T-cell (primary cell): ENCODE measurements at places on chromosomes 12 and 14. TPM values are rescaled to one million over a fixed set of nuclear protein-coding genes. Genes with fewer than 3 reads are reported as not detected.

The KRT73 gene
- total RNA-seq, result 37.9 TPM

The TAS2R10 gene
- total RNA-seq, result not detected

The CHGA gene
- total RNA-seq, result not detected

The COX14 gene
- 49.9 TPM for total RNA-seq

The RND1 gene
- total RNA-seq, result 7.1 TPM

The C1R gene
- total RNA-seq, result 2.5 TPM

The GMPR2 gene
- 81.2 TPM for total RNA-seq

The CHST11 gene
- total RNA-seq, result 63.1 TPM

DNA sequence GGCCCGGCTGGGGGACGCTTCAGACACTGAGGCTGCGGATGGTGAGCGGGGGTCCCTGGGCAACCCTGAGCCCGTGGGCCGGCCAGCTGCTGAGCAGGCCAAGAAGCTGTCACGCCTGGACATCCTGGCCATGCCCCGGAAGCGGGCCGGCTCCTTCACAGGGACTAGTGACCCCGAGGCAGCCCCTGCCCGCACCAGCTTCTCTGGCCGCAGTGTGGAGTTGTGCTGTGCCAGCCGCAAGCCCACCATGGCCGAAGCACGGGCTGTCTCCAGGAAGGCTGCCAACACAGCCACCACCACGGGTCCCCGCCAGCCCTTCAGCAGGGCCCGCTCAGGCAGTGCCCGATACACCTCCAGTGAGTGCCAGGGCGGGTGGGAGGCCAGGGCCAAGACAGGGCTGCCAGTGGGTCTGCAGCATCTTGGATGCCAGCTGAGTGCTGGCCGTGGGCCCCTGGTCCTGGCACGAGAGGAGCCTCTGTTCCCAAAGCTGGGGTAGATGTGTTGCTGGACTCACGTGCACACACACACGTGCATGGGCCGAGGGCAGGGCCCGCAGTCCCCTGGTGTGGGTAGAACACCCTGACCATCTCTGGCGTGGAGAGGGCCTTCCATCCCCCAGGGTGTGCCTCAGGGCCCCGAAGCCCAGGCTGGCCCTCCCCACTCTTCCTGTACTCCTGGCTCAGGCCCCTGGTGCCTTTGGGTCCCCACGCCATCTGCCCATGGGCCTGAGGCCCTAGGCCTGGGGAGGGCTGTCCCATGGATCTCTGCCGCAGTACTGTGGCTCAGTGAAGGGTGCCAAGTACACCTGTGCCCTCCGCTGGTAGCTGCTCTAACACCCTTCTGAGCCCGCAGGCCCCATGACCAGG, 22.8 kb downstream of the CEP170B start:
- no peaks in the 10 kb centered on the region for H3K27me3 ChIP-seq
- no peak overlapping the region for H3K27ac ChIP-seq
- H3K36me3 ChIP-seq, result no peaks in the 10 kb centered on the region

DNA sequence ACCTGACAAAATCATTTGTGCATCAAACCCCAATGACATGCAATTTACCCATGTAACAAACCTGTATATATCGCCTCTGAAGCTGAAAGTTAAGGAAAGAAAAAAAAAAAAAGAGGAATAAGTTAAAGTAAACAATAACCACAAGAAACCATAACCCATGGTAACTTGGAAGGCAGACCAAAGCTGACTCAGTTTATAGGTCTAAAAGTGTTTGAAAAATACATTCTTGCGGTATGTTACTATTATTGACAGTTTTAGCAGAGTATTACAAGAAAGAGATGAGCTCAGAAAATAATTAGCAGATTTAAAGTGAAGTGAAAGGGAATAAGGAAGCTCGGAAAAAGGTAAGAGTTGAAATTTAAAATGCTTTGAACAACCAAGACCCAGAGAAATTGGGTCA, 34.4 kb upstream of the MGAT4C start:
- H3K4me3 ChIP-seq, result no peak overlapping the region
- H3K27ac ChIP-seq, result no peak overlapping the region
- no peaks in the 10 kb centered on the region for H3K36me3 ChIP-seq
- DNase-seq, result no peak
- no peaks in the 10 kb centered on the region for H3K4me1 ChIP-seq

GRCh38 chr12:16901946-16902345, 296.0 kb upstream of the LMO3 start:
- H3K27me3 ChIP-seq, result no peaks in the 10 kb centered on the region
- no peak overlapping the region for H3K27ac ChIP-seq
- no peak overlapping the region for H3K4me3 ChIP-seq
- H3K36me3 ChIP-seq, result no peaks in the 10 kb centered on the region
- no peaks in the 10 kb centered on the region for H3K4me1 ChIP-seq

DNA sequence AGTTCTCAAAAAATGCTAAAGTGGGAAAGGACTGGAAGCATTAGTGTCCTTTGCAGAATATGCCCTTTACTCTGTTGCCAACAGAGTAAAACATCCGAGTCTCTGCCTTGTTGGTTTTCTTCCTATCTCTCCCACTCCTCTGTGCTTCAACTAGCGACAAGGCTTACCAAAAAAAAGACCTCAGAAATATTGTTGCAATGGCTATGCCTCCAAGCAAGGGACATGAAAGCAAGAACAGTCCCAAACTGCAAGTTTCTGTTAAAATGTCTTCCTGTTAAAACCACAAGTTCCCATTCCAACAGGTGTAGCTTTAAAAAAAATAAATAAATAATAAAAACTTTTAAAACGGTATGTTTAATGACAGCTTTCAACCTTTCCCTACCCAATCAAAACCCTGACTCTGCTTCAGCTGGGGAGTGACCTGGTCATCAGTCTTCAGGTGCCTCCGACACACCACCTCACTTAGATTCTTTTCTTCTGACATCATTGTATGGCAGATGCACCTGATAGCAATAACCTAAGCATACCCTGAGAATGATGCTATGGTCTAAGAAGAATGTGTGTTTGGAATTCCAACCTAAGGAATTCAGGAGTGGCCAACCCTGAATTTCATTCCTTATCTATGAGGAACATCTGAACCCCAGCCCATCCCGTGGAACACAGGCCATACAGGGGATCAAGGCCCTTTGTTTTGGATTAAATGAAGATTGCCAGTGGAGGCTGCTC, 81.0 kb downstream of the RPS29 start:
- H3K27me3 ChIP-seq, result no peaks in the 10 kb centered on the region
- H3K4me3 ChIP-seq, result no peak overlapping the region
- no peak for DNase-seq

DNA sequence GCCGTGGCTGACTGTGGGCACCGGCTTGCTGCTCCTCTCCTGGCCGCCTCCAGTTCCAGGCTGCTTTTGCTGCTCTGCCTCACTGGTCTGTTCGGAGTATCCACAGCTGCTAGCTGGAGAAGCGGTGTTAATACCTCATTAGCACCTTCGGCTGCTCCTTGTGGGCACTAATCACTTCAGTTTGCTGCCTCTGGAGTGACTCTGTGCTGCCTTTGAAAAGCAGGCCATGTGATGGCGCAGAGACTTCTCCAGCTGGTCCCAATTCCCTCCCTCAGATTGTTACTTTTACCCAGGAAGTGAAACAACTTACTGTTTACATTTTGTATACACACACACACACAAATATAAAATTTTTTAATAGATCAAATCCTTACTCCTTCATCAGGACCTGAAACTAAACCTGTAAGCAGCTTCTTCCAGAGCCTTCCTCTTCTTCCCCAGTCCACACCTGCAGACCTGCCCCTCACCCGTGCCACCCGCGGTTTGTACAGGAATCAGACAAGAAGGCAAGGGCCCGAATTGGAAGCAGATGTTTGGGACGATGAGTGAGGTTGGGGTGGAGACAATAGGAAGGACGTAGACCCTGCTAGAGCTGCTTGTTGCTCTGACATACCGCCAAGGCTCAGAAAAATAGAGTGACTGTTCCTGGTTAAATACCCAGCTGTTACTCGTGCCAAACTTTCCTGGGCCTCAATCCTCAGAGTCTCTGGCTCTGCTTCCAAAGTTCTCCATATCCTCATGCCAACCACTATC, 41.5 kb upstream of the LTBP2 start:
- H3K36me3 ChIP-seq, result no peaks in the 10 kb centered on the region
- H3K4me1 ChIP-seq, result peaks cover 10% of the 10 kb centered on the region
- H3K27ac ChIP-seq, result no peak overlapping the region
- H3K4me3 ChIP-seq, result no peak overlapping the region

DNA sequence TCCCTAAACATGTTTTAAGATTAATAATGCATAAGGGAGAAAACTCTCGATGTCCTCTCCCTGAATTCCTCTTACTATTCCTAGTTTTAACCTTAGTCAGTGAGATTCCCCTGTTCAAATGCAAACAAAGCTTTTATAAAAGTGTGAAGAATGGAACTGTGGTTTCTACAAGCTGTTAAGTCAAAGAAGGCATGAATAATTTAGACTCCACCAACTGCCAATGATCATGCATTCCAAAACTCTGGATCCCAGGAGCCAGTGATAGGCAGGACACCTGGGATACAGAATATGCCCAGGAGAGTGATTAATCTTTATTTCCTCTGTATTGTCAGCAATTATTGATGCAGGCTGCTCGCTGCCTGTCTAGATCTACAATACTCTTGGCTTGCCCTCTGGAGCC, 190.3 kb upstream of the ATF7IP start:
- H3K4me3 ChIP-seq, result no peak overlapping the region
- no peaks in the 10 kb centered on the region for H3K4me1 ChIP-seq
- peaks cover 2% of the 10 kb centered on the region for H3K27me3 ChIP-seq
- H3K27ac ChIP-seq, result no peak overlapping the region
- DNase-seq, result no peak

- H3K27me3 ChIP-seq, result no peaks in the 10 kb centered on the region
- H3K27ac ChIP-seq, result no peak overlapping the region
- H3K4me3 ChIP-seq, result no peak overlapping the region
- H3K36me3 ChIP-seq, result no peaks in the 10 kb centered on the region
- peaks cover 8% of the 10 kb centered on the region for H3K4me1 ChIP-seq
These were observed 11.3 kb downstream of the SCARB1 start for GRCh38 chr12:124852329-124852831.

- DNase-seq, result no peak
- no peak overlapping the region for H3K27ac ChIP-seq
These were observed 172.2 kb upstream of the GZMB start for GRCh38 chr14:24806061-24806678.
